Breast epithelium (tissue), 4 donors: ENCODE measurements at places on chromosomes 12 and 14.

- no peak overlapping the region for H3K27ac ChIP-seq
- no peaks in the 10 kb centered on the region for H3K36me3 ChIP-seq
- no peak overlapping the region for H3K4me3 ChIP-seq
- no peak for DNase-seq
- H3K27me3 ChIP-seq, result no peaks in the 10 kb centered on the region
- no peaks in the 10 kb centered on the region for H3K4me1 ChIP-seq
Measured at GRCh38 chr14:49218436-49219092, 367.6 kb downstream of the RPS29 start.

DNA sequence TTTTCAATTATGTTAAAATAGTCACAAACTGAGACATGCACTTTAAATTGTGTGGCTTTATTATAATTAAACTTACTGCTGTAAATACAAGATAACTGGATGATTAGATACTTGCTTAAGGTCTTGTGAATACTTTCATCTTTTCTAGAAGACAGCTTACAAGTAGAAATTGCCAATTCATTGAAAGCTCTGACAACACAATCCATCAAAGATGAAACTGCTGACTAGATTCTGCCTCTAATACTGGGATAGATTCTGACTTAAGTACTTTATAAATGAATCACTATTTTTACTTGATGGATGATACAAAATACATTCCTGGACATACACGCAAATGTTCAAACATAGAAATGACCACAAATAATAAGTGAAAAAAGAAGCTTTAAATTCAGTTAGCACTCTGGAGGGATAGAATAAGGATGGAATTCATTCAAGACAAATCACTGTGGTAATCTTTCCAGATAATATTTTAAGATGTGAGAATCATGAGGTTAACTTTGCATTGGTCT is 876.8 kb downstream of the RPS29 start:
- H3K27me3 ChIP-seq, result no peaks in the 10 kb centered on the region
- no peak overlapping the region for H3K27ac ChIP-seq
- no peak overlapping the region for H3K4me3 ChIP-seq
- H3K36me3 ChIP-seq, result no peaks in the 10 kb centered on the region
- no peak for DNase-seq
- no peaks in the 10 kb centered on the region for H3K4me1 ChIP-seq

DNA sequence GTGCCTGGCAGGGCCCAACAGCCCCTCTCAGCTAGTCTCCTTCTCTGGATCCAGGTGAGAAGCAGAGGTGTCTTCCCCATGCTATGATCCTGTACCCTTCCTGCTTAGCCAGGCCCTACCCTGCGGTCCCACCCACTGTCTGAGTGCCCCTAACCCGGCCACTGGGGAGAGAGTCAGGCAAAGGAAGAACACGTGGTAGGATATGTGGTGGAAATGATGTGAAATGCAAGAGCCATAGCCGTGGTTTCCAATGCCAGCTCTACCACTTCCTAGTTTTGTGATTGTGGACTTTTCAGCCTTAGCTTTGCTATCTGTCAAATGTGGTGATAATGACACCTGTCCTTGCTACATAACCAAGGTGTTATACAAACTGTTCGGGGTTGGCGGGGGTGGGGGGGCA is 15.8 kb downstream of the KRT2 start:
- no peaks in the 10 kb centered on the region for H3K4me1 ChIP-seq
- no peaks in the 10 kb centered on the region for H3K36me3 ChIP-seq
- H3K27ac ChIP-seq, result no peak overlapping the region
- no peak overlapping the region for H3K4me3 ChIP-seq
- no peaks in the 10 kb centered on the region for H3K27me3 ChIP-seq

DNA sequence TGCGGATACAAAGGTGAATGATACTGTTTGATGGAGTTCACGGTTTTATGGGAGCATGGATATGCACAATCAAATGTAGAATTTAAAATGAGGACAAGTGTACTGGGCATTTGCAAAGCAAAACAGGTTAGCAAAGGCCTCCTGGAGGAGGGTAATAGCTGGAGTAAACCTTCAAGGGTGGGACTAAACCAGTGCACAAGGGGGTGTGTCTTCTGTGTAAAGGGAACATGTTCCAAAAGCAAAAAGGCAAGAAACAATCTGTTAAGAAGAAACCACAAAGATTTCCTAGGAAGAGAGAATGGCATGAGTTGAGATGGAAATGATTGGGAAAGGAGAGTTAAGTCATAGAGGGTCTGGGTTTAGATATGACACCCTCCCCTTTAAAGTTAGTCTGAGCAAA is 109.2 kb upstream of the SLCO1C1 start:
- no peak overlapping the region for H3K27ac ChIP-seq
- no peaks in the 10 kb centered on the region for H3K27me3 ChIP-seq
- no peaks in the 10 kb centered on the region for H3K4me1 ChIP-seq
- H3K4me3 ChIP-seq, result no peak overlapping the region
- no peak for DNase-seq

- no peaks in the 10 kb centered on the region for H3K4me1 ChIP-seq
- DNase-seq, result no peak
Measured at GRCh38 chr14:41297576-41298327, 308.9 kb upstream of the LRFN5 start.

- DNase-seq, result no peak
- H3K4me3 ChIP-seq, result no peak overlapping the region
- peaks cover 21% of the 10 kb centered on the region for H3K27me3 ChIP-seq
Measured at GRCh38 chr14:92906823-92907222, 16.1 kb upstream of the CHGA start.
